ENCODE measurements at places on chromosomes 12 and 14.
A peak's percentile ranks its signal among the peaks of the same experiment; 100 is the strongest.

DNA sequence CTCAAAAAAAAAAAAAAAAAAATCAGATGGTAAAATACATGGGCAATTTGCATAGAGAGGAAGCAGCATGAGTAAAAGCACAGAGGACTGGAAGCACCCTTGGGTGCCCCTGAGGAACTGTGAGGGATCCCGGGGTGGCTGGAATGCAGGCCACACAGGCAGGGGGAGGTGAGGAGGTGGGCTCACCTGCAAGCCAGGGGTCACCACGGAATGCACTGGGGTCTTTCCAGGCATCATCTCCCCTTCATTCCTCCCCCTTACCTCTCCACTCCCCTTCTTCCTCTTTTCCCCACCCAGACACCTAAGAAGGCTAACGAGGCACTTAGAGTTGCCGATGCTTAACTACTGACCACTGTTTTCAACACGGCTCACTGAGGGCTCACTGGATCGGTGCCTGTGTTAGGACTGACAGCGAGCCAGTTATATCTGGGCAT, 14.4 kb upstream of the HIP1R start:
- DNase-seq: no peak

DNA sequence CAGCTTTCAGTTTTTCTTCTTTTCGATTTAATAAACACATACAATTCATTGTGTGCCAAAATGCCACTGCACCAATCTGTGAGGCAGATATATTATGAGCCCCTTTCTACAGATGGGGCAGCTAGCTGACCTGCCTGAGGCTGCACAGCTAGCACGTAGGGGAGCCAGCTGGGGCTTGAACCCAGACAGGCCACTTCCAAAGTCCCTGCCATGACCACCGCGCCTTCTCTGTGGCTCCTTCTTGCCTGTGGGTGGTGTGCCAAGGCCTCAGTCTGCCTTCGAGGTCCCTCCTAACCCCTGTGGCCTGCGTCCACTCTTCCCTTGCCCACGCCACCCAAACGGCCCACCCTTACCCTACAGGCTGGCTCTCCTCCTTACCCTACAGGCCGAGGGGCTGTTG, 16.2 kb downstream of the FAM222A start:
- no peak for DNase-seq

DNA sequence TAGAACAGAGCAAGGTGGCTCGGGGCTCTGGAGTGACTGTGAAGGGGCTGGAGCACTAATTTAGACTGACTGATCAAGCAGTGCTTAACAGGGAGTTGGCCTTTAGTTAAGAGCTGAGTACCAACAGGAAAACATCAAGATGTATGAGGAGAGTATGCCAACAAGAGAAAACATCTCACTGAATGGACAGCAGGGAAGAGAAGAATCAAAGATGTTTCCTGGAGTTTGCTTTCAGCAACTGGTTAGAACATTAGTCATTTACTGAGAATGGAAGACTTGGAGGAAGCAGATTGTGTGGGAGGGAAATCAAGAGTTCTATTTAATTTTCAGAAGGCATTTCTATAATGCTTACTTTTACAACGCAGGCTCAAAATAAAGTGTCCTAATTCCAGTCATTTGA, 259.3 kb downstream of the ADAMTS20 start:
- DNase-seq: no peak

- DNase-seq: no peak
Measured at GRCh38 chr12:34604227-34604626, 581.9 kb downstream of the ALG10 start.

DNA sequence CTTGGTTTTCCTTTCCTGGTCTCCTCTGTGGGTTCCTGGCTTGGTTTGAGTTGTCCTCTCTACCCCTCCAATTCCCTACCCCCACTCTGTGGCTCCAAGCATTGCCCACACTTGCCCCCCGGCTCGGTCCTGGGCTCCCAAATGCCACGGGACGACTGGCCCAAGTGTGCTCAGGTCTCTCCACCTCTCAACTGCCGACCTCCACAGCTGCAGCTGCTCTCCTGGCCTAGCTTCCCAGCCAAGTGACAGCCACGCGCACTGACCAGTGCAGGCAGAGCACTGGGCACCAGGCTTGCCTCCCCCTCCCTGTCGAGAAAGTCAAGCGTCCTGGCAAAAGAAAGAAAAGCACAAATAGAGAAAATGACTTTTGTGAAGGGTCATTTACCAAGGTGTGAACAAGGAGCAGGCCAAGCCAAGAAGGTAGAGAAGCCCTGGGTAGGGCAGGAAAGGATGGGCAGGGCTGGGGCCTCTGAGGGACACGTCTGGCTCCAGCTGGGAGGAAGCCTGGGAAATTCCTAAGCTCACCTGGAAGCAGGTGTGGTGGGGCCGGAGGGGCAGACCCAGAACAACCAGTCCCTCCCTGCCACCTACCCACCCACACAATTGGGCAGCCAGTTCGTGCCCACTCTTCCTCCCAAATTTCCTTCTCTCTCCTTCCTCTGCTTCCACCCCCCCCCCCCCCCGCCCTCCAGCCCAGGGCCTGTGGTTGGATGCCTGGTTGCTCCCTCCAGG, 1.8 kb upstream of the CEP170B start:
- DNase-seq: no peak

- DNase-seq: peak; percentile 89
Measured at GRCh38 chr12:13135371-13136178, 32.1 kb upstream of the GSG1 start.

Measured in kidney epithelial cell (primary cell).